Suppressor macrophage treated with lipopolysaccharide for 4 hours (primary cell): ENCODE measurements at places on chromosomes 7 and 10.

DNA sequence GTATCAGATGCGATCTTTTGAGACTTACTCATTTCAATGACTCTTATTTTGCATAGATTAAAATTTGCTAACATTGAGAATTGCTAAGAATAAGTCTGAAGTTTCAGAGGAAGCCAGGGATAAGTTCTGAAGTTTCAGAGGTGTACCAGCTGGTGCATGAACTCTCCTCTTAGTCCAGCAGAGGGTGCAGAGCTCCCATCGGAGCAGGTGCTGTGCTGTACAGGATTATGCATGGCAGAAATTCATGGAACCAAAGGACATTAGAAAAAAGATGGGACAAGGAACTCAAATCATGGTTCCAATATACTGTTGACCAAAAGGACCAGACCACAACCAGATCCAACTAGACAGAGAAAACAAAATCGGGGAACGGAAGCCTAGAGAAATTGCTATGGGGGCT lies 41.9 kb downstream of the MGAM2 start:
- peak; percentile 32 for DNase-seq

- no peak for DNase-seq
Observed at GRCh38 chr10:75403144-75403938, 1.8 kb upstream of the ZNF503 start.

DNA sequence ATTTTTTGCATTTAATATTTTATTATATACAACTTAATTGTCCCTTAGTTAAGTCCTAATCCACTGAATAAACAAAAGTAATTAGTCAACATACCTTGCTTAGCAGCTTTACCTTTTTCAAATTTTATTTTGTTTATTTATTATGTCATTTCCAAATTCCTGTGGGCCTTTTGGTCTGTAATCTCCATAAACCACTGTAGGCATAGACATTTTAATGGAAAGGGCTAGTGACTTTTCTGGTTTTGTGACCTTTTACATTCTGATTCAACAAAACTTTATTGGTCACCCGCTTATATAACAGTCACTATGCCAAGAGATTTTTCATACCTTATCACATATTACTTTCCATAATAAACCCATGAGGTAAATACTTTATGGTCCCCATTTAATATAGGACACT lies 181.3 kb upstream of the PRPS1L1 start:
- no peak for DNase-seq

GRCh38 chr7:20140291-20141001 lies 76.7 kb downstream of the MACC1 start:
- no peak for DNase-seq

- DNase-seq: no peak
Observed at GRCh38 chr10:102648269-102648888, 4.1 kb downstream of the TRIM8 start.

DNA sequence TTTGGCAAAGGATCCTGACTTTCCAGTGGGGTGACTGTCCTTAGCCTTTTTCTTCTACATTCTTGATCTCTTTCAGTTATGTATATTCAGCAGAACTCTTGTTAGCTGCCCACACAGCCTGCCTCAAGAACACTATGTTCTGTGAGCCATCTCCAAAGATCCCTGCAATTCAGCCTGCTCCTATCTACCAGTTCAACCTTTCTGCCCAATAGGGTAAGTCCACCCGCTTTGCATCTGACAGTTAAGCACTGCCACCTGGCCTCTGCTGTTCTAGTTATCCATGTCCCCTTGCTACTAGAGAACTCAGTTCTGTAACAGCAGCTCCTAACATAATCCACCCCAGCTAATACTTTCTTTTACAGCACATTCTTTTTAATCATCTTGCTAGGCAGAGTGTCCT lies 13.5 kb downstream of the OR9A2 start:
- DNase-seq: no peak

DNA sequence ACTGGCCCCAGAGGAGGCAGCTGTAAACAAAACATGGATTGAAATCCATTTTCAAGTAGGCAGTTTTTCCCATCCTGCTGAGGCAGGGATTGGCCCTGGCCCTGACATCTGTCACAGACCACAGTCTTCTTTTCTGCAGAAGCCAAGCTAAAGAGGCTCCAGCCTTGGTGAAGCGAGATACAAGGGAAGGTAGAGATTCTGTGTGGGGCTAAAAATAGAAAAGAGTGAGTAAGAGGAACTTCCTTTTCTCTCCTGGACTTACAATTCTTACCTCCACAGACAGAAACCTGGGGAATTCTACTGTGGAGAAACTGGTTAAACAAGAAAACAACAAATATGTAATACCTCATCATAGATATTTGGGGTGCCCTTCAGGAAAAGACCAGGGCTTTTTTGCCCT lies 624.8 kb upstream of the FZD8 start:
- DNase-seq: no peak

DNA sequence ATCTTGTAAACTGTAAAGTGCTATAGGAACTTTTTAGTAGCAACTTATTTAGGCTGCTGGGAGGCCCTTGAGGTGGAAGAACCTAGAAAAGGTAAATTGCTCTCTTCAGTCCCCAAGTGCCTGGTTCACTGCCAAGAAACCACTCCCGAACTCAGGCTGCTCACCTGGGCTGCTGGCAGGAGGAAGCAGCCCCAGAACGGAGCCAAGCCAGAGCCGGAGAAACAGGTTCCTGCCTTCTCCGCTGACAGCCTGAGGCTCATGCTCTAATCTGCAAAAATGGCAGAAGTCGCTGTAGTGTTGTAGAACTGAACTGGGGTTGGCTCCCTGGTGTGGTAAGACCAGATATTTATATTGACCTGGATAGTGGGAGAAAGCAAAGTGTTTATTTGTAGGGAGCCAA lies 136.0 kb downstream of the CUL2 start:
- no peak for DNase-seq

- no peak for DNase-seq
Observed at GRCh38 chr10:27447540-27447939, 56.6 kb upstream of the RAB18 start.

DNA sequence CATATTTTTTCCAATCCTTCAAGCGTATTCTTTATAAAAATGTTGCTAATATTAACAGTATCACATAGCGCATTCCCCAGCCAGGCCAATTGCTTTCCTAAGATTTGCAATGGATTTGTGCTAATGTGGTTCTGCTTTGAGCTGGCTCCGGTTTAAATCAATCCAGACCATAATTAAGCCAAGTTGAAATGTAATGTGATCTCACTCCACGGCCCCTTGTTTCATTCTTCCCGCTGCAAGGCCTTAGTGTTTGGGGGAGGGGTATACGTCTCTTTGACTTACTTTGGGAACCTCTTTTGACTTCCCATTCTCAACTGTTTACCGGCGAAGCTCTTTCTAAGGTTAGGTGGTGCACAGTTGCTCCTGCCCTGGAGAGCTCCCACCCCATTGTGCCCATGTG lies 86.4 kb downstream of the PRPF18 start:
- DNase-seq: no peak

GRCh38 chr7:6628045-6628444 lies 9.1 kb upstream of the ZNF316 start:
- no peak for DNase-seq

DNA sequence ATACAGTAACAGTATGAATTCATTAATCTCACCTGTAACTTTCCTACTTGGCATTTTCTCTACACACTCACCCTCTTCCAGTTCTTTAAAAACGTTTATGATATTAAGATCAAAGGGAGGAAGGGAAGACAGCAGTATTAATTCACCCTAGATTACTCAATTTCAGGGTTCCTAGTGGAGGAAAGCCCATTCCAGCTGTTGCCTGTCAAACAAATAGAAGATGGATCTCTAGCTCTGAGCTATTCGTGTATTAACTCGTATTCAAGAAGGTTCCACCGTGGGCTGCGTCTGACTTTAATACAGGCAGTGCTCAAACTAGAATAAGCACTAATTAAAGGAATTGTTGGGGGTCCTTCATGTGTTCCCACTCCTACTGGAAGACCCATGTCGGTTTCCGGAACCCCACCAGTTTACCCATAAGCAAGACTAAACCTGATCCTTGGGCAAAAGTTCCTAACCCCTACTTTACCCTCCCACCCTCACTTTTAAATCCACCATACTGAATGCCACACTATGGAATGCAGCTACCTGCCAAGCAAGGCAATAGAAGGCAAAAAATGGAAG lies 2.1 kb downstream of the NANOS1 start:
- no peak for DNase-seq

GRCh38 chr7:1509226-1509625 lies 5.0 kb upstream of the INTS1 start:
- no peak for DNase-seq

- no peak for DNase-seq
Observed at GRCh38 chr7:46844486-46844885, 737.4 kb downstream of the TNS3 start.

- no peak for DNase-seq
Observed at GRCh38 chr10:585502-585901, 104.0 kb downstream of the DIP2C start.

- DNase-seq: peak; percentile 18
Observed at GRCh38 chr7:24017519-24017918, 266.5 kb upstream of the NPY start.

DNA sequence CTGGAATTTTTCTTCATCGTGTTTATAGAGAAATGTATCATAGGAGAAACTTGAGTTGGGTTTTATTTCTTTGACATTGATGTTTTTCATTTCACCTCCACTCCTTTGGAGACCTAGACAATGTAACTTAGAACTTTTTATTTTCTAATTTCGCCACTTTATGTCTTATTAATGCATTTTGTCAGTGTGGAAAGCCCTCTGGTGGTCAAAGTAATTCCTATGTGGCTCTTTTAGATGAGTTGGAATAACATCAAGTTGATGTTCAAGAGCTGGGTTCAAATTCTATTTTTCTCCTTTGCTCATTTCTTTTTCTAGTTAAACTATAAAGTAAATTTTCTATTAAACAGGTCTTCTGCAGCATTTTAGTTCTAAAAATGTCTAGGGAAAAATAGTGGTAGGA lies 478.6 kb downstream of the LRMDA start:
- peak; percentile 45 for DNase-seq

DNA sequence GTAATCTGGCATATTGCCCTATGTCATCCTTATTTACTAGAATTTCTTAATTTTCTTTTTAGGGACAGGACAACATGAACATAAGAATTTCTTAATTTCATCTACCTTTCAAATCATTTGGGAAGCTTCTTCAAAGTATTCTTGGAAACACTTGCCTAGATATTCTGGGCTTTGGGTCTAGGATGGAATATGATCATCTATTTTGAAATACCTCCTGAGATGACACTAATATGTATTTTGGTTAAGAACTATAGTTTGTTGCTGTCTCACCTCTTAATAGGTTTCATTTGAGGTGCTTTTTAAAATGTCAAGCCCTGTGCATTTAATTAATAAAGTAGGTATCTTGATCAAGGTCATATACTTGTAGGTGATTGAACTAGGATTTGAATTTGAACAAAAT lies 49.1 kb downstream of the SEPTIN7 start:
- DNase-seq: no peak

- no peak for DNase-seq
Observed at GRCh38 chr7:135430626-135431025, 79.3 kb downstream of the CNOT4 start.

DNA sequence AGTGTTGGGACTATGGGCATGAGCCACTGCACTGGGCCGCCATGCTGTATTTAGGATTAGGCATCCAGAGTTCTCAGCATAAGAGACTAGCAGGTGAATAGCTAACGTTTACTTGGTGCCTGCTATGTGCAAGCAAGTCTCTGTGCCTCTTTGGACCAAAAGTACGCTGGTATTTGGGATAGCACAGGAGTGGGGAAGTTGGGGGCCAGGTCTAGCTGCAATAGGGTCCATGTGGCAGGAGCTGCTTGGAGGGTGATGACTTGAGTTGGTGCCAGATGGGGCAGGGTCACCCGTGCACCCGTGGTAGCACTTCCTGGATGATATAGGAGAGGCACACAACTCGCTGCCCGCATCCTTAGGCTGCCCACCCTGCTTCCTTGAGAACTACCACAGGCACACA lies 22.4 kb downstream of the NACAD start:
- no peak for DNase-seq

DNA sequence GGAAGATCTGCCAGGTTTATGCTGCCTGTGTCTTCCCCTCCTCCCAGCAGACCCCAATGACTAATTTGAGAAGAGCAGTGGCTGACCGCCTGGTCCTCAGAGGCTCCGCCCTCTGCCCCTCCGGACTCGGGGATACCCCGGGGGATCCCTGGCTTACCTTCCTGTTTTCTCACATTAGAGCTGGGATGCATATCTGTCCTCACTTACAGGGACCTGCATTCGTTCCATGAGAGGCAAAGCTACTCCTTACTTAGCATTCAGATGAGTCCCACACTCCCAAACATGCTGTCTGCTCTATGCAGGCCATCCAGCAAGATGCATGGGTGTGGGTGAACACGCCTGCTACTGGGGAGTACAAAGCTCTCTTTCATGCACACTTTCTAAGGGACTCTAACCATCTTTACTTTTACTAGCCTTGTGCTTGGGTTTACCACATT lies 24.0 kb downstream of the VOPP1 start:
- no peak for DNase-seq

DNA sequence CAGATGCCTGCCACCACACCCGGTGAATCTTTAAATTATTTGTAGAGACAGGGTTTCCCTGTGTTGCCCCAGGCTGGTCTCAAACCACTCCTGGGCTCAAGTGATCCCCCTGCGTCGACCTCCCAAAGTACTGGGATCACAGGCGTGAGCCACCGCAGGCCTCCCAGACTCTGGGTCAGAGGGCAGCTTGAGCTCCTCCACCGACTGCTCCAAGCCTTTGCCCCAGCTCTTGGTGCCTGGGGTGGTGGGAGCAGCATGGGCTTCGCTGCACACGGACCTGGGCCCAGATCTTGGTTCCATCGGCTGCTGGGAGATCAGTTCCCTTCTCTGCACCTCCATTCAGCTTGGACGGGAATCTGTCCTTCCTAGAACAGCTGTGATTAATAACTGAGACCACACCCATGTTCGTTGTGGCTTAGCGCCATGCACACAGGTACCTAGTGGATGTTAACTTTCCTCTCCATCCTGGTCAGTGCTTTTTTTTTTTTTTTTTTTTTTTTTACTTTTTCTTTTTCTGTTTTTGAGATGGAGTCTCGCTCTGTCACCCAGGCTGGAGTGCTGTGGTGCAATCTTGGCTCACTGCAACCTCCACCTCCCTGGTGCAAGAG lies 125.3 kb downstream of the CUX1 start:
- no peak for DNase-seq

DNA sequence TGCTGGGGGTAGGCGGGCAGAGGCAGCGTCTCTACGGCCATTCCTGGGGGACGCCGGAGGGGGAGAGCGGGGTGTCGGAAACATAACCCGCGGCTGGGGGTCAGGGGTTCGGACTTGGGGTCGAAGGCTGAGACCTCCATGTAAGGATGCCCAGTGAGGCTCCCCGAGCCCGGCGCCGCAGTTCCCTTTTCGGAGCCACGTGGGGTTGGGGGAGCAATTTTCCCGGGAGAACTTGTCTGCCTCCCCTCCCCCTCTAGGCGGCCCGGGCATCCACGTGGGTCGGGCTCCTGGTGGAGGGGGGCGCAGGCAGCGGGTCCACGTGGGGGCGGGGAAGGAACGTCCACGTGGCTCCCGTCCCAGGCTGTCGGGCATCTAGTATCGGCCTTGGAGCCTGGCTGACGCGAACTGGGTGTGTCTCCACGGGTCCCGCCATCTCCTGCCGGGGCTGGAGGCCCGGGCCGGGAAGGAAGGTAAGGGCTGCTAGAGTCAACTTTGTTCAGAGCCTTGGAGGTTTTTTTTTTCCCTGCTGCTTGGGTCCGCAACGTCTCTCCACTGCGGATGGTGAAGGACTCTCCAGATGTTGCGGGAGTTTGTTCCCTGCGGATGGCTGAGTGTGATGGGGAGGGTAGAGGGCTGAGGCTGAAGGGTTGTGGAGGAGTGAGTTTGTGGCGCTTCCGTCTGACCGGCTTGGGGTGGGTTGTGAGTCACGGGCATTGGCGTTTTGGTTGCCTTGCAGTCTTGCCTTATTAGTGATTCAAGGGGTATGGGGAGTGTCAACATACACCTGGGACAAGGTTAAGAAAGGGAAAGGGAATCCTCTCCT lies 744 bp downstream of the PPRC1 start:
- DNase-seq: peak; percentile 71

GRCh38 chr7:94525923-94526322 lies 16.3 kb downstream of the CASD1 start:
- DNase-seq: no peak
